GM12878 (cell line): ENCODE measurements at places on chromosomes 3 and 15. TPM values are rescaled to one million over a fixed set of nuclear protein-coding genes. Genes with fewer than 3 reads are reported as not detected.

The CCRL2 gene
- 1.6 and 2.1 TPM in 2 replicates for total RNA-seq

The XCR1 gene
- total RNA-seq, result 0.13 and 0.26 TPM in 2 replicates

The ROPN1B gene
- not detected in 2 replicates for total RNA-seq

The OXTR gene
- total RNA-seq, result 3.9 and 5.0 TPM in 2 replicates

The ITGA11 gene
- total RNA-seq, result 0.13 TPM in 1 of 2 replicates, not detected in the other

The PLS1 gene
- 1.5 and 1.6 TPM in 2 replicates for total RNA-seq

The EPHB1 gene
- 1.8 and 2.2 TPM in 2 replicates for total RNA-seq

The ATP10A gene
- total RNA-seq, result 1.1 and 1.5 TPM in 2 replicates

The ATP8B4 gene
- 0.23 and 0.56 TPM in 2 replicates for total RNA-seq

DNA sequence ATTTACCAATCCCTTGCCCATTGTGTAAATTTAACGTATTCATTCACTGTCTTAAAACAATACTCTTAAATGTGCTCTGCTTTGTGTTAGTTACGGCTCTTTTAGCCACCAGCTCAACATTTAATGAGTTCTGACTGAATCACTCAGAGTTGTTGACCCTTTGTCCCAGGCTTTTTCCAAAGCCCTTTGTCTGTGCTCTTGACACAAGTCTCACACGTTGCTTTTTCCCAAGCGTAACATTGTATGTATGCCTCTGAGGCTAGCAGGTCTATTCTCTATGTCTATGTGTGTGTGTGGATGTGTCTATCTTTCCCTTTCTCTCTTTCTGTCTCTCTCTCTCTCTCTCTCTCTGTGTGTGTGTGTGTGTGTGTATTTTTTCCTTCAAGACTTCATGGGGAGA, 435.4 kb upstream of the GOLIM4 start:
- no peak overlapping the region for H3K27ac ChIP-seq
- no peaks in the 10 kb centered on the region for H3K27me3 ChIP-seq
- no peak overlapping the region for H3K4me3 ChIP-seq
- H3K4me1 ChIP-seq, result no peaks in the 10 kb centered on the region

DNA sequence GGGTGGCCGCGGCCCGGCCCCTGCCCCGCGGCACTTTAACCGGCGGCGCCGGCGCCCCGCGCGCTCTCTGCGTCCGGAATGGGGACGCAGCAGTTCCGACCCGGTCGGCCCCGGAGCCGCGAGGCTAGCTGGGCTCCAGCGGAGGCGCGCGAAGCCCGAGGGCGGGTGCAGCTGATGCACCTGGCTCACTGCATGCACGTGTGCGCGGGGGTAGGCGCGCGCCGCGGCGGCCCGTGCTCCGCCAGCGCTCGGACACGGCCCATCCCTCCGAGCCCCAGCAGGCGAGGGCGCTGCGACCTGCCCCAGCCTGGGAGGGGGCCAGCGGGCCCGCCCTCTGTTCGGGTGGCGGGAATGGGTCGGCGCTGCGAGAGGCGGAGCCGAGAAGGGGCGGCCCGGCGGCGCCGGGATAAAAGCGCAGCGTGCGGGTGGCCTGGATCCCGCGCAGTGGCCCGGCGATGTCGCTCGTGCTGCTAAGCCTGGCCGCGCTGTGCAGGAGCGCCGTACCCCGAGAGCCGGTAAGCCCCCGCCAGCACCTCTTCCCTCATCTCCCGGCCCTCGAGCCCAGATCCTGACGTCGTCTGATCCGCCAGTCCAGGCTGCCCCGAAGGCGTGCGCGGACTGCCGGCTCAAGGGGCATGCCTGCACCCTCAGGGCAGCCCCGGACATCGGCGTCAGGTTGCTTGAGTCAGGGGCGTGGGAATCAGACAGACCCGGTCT, at the start of the genes CHDH and IL17RB:
CHDH (minus strand) TSS at position 286 of the 717 bp plus-strand sequence. CDS start 22,411 bp downstream, outside the sequence.
IL17RB (plus strand) TSS at position 435 of the 717 bp plus-strand sequence; CDS start at position 456, 21 bp downstream.
- H3K27ac ChIP-seq, result peak within 1 kb of the TSS; percentile 62
- peak within 1 kb of the TSS; percentile 73 for H3K4me3 ChIP-seq
- no peaks in the 10 kb centered on the region for H3K27me3 ChIP-seq
- H3K4me1 ChIP-seq, result peaks cover 39% of the 10 kb centered on the region
- no peak for DNase-seq

DNA sequence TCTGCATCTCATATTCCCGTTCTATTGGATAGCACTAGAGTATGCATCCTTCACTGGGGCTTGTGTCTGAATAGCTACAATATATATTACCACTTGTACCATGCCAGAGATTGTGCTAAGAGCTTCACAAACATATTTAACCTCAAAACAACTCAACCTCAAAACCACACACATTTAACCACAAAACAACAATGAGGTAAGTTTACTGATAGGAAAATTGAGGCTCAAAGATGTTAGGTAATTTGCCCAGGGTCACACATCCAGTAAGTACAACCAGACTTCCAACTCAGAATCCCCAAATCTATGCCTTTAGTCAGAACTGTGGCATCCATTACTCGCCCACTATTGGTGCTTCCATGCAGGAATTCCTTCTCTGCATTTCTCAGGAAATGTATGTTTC, 220.0 kb downstream of the FAM43A start:
- H3K4me3 ChIP-seq, result no peak overlapping the region
- H3K4me1 ChIP-seq, result no peaks in the 10 kb centered on the region
- no peaks in the 10 kb centered on the region for H3K27me3 ChIP-seq
- DNase-seq, result no peak

- no peaks in the 10 kb centered on the region for H3K36me3 ChIP-seq
- no peak for DNase-seq
- 0 out of 2 replicates have a peak, but pooled peaks cover 2% of the 10 kb centered on the region for H3K27me3 ChIP-seq
- H3K4me3 ChIP-seq, result no peak overlapping the region
- H3K4me1 ChIP-seq, result no peaks in the 10 kb centered on the region
- no peak overlapping the region for H3K27ac ChIP-seq
These were observed 381.2 kb upstream of the ATP11B start for GRCh38 chr3:182412066-182412465.

DNA sequence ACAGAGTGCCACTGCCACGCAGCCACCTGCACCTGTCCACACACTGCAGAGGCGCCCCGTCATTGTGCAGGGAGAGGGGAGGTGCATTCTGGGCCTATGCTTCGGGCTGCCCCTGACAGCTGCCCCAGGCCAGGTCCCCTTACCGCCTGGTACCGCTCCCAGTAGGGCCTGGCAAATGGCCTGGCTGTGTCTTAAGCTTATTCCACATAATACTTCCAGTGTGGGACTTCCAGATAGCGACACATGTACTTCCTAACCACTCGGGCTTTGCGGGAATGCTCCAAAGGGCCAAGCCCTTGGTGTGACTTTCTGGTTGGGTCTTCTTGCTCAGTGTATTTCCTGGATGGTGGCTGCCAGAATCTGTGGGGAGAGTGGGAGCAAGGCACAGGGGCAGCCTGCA, 254.3 kb upstream of the CHRNA7 start:
- no peaks in the 10 kb centered on the region for H3K27me3 ChIP-seq

DNA sequence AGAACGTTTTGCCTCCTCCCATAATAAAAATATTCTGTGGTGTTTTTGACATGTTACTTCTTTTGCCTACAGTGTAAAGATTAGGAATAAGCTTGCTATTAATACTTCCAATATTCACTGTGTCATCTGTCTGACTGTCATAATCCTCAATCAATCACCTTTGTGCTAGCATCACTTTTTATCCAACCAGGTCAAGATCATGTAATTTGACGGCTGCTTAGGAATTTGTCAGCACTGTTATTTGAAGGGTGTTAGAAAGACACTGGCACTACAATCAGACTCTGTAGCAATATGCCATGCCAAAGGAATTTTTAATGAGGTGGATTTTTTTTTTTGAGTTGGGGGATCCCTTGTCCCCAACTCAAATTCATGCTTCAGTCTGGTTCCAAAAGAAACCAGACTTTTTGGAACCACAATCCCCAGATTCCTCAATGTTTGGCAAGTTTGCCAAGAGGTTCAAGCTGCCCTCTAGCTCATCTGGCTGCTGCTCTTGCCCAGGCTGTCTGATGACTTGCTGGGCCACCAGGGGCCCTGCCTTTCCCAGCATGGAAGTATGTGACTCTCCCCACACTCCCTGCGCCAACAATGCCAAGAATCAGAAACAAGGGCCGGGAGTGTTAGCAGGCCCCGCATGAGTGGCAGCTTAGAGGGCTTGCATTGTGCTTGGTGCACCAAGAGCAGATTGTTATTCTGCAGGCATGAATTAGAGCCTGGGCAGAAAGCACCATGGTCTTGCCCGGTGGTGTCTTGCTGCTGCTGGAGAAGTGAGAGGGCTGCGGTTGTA, 58.6 kb upstream of the TSC22D2 start:
- no peaks in the 10 kb centered on the region for H3K36me3 ChIP-seq
- no peak for DNase-seq
- no peak overlapping the region for H3K4me3 ChIP-seq
- H3K4me1 ChIP-seq, result no peaks in the 10 kb centered on the region

GRCh38 chr15:53746101-53746500, 13.4 kb downstream of the WDR72 start:
- no peak for DNase-seq
- no peaks in the 10 kb centered on the region for H3K36me3 ChIP-seq
- no peak overlapping the region for H3K4me3 ChIP-seq
- no peaks in the 10 kb centered on the region for H3K4me1 ChIP-seq

- no peak overlapping the region for H3K27ac ChIP-seq
- 0 out of 2 replicates have a peak, but pooled peaks cover 2% of the 10 kb centered on the region for H3K27me3 ChIP-seq
- DNase-seq, result no peak
- no peaks in the 10 kb centered on the region for H3K36me3 ChIP-seq
- no peak overlapping the region for H3K4me3 ChIP-seq
These were observed 5.9 kb downstream of the CYP19A1 start for GRCh38 chr15:51332206-51333147.

DNA sequence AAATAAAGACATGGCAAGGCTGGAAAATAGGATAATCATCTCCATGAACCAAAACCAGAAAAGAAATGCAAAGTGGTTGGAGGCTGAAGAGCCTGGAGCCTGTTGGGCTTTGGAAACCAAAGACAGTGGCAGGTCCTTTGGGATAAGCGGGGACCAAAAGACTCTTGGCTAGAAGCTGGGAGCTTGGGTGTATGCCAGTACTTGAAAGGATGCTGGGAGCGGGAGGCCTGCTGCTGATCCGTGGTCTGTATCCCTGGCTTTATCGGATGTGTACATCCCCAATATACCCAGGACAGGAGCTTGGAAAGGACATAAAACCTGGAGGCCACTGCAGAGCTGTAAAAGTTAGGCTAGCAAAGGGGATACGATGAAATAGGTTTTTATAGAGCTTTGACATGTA, 1.3 kb upstream of the CHRNB4 start:
- H3K4me1 ChIP-seq, result no peaks in the 10 kb centered on the region
- H3K4me3 ChIP-seq, result no peak overlapping the region
- H3K27ac ChIP-seq, result no peak overlapping the region
- H3K36me3 ChIP-seq, result no peaks in the 10 kb centered on the region; the same call in 1 of the 2 replicates
- peaks cover 4% of the 10 kb centered on the region for H3K27me3 ChIP-seq
- no peak for DNase-seq

DNA sequence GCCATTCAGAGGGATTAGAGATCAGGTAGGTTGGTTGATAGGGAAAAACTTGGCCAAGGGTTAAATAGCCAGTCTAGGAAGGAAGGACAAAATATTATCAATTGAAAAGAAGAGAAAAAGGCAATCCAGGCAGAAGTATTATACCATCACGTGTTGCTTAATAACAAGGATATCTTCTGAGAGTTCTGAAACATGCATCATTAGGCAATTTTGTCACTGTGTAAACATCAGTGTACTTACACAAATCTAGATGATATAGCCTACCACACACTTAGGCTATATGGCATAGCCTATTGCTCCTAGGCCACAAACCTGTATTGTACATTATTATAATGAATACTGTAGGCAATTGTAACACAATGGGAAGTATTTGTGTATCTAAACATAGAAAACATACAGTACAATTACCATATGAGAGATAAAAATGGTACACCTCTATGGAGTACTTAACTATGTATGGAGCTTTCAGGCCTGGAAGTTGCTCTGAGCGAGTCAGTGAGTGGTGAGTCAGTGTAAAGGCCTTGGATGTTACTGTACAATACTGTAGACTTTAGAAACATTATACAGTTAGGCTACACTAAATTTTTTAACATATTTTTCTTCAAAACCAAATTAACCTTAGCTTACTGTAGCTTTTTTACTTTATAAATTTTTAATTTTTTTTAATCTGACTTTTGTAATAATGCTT, 2.7 kb downstream of the TEX55 start:
- H3K4me1 ChIP-seq, result no peaks in the 10 kb centered on the region
- no peaks in the 10 kb centered on the region for H3K27me3 ChIP-seq
- H3K36me3 ChIP-seq, result no peaks in the 10 kb centered on the region
- H3K4me3 ChIP-seq, result no peak overlapping the region
- DNase-seq, result no peak
- H3K27ac ChIP-seq, result no peak overlapping the region
